NCI-H1694 treated with DMSO at 0.1 percent for 48 hours (cell line): ENCODE measurements at places on chromosomes 5 and 9.

DNA sequence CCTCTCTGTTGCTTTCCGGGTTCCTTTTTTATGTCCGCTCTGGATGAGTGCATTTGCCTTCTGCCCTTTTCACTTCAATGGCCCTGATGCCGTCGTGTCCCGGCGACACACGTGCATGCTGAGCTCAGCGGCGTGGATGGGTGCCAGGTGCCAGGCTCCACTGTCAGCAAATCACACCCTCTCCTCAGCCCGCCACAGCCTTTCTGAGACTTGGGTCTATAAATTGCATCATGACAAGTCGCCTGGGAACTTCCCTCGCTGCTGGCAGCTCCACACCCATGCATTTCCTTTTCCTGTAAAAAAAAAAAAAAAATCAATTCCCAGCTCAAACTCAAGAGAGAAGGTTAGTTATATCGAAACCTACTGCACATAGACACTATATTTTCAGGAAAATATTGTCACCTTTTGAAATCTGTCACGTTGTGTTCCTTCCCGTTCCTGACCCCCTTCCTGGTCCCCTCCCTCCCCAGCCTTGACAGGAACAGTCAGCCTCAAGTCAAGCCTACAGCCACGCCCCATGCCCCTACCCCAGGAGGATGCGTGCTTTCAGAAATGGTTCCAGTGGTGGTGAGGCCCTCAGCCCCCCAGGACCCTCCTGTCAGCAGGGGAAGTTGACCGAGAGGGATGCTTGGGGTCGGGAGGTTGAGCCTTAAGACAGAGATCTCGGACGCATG, 110.3 kb upstream of the PTCH1 start:
- no peak for DNase-seq

- no peak for DNase-seq
These were observed 15.2 kb upstream of the TGFBI start for GRCh38 chr5:136013559-136013958.

DNA sequence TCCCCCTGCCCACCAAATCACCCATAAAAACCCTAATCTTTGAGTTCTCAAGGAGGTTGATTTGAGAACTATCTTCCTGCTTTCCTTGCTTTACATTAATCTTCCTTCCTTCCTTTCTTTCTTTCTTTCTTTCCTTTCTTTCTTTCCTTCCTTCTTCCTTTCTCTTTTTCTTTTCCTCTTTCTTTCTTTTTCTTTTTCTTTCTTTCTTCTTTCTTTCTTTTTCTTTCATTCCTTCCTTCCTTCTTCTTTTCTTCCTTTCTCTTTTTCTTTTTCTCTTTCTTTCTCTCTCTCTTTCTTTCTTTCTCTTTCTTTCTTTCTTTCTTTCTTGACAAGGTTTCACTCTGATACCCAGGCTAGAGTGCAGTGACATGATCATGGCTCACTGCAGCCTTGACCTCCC, 67.3 kb upstream of the CEMIP2 start:
- no peak for DNase-seq

- no peak for DNase-seq
These were observed 299.6 kb downstream of the EPB41L4A start for GRCh38 chr5:112119508-112119907.

DNA sequence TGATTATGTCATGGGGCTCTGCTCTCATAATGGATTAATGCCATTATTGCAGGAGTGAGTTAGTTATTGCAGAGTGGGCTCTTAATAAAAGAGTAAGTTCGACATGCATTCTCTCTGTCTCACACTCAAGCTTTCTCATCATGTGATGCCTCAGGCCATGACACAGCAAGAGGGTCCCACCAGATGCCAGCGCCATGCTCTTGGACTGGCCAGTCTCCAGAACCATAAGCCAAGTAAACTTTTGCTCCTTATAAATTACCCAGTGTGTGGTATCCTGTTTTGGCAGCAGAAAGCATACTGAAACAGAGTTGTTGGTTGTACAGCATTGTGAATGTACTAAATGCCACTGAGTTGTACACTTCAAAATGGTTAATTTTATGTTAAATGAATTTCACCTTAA, 138.1 kb downstream of the MYO10 start:
- no peak for DNase-seq

- DNase-seq: no peak
These were observed 28.9 kb downstream of the CERT1 start for GRCh38 chr5:75482482-75482881.

DNA sequence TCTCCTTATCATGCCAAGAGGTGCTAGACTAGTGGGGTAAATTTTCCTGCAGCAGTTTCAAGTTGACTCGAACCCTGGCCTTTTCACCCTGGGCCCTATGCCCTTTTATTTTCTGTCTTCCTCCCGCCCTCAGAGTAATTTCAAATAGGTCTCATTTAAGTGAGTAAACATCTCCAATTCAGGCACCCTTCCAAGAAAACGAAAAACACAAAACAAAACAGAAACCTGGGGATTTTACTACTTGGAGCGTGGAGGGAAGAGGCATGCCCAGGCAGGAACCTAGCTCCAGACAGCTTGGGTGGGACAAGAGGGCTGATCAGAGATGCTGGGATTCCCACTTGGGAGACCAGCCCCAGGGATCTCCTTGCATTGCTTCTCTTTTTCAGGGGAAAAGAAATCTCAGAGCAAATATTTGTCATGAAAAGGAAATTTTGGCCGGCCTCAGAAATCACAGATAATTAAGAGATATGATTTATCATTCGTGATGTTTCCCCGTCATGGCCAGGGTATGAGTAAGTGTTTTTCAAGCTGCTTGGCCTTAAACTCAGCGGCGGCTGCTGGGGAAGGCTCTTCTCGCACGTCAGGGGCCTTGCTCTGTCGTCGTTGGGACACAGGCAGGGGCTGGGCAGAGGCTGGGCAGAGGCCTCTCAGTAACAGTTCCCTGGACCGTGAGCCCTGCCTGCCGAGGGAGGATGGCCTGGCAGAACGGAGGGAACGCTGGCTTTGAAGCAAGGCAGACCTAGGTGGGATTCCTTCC, 248.6 kb upstream of the KLF4 start:
- peak; percentile 73 for DNase-seq

DNA sequence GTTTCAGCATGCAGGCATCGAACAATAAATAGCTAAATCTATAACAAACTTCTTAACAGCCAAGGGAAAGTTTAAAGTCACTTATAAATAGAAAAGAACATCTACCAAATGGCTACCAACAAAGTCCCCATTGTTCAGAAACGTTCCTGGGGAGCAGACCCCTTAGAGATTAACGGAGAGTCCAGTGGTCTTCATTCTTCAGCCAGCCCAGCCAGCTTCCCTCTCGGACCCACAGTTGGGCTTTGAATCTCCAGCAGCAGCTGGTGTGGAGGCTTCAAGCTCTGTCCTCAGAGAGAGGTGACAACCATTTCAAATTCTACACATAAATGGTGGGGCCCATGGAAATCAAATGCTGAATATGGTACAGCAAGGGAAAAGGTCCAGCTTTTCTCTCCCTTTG, 11.2 kb downstream of the ENC1 start:
- DNase-seq: no peak

DNA sequence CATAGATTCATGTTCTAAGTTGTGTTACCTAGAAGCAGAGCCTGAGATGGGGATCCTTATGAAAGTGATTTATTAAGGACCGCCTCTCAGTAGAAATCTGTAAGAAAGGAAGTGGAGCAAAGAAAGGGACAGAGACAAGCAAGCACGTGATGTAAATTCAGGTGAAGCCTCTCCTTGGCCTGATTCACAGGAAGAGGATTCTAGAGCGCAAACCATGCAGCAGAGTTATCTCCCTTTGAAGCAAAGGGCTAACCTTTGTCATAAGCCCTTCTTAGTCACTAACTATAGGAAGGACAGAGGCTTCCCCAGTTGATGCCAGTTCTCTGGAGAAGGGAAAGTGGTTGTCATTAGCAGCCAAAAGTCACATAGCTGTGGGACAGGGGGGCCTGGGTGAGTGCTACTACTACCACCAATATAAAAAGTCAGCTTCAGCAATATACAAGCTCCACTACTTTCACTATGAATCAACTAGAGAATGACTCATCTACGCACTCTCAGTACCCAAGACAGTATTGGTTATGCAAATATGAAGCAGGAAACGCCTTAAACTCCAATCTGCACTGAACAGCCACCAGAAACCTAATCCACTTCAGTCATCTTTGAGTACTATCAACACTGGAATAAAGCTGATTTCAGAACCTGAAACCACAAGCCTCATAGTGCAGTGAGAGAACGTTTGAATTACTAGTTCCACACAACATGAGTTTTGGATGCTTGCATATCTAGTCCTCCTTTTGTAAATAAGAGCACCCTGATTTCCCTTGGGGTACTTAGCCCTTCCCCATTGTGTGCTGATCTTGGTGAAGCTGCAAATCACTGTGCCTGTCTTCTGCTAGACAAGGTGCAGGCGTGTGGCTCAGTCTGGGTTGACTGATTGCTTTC, 162.7 kb downstream of the ZNF608 start:
- no peak for DNase-seq

DNA sequence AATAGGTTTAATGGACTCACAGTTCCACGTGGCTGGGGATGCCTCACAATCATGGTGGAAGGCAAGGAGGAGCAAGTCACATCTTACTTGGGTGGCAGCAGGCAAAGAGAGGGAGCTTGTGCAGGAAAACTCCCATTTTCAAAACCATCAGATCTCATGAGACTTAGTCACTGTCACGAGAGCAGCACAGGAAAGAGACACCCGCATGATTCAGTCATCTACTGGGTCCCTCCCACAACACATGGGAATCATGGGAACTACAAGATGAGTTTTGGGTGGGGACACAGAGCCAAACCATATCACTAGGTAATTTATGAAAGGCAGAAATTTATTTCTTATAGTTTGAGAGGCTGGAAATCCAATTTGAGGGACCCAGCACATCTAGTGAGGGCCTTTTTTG, 40.0 kb downstream of the MTREX start:
- no peak for DNase-seq

- DNase-seq: no peak
These were observed 1096.9 kb upstream of the NUDT12 start for GRCh38 chr5:104659497-104659896.

DNA sequence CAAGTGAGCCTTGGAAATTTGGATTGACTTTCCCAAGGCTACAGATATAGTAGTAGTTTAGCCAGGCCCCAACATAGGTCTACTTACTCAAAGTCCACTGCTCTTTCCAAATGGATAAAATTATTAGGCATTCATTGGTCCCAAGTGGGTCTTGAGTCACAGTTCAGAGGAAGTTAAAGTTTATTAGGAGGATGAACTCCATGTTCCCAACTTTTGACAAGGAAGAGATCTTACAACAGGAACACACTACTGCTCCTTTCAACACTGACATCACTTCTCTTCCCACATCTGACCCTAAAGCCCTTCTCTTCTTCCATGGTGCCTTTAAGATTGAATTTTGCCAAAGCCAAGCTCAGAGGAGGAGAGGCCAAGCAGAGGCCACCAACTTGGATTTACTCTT, 234.5 kb upstream of the TRIM32 start:
- no peak for DNase-seq

GRCh38 chr9:4195285-4195684, 104.6 kb downstream of the GLIS3 start:
- no peak for DNase-seq

GRCh38 chr5:151051066-151051930, 29.5 kb downstream of the TNIP1 start:
- peak; percentile 48 for DNase-seq

DNA sequence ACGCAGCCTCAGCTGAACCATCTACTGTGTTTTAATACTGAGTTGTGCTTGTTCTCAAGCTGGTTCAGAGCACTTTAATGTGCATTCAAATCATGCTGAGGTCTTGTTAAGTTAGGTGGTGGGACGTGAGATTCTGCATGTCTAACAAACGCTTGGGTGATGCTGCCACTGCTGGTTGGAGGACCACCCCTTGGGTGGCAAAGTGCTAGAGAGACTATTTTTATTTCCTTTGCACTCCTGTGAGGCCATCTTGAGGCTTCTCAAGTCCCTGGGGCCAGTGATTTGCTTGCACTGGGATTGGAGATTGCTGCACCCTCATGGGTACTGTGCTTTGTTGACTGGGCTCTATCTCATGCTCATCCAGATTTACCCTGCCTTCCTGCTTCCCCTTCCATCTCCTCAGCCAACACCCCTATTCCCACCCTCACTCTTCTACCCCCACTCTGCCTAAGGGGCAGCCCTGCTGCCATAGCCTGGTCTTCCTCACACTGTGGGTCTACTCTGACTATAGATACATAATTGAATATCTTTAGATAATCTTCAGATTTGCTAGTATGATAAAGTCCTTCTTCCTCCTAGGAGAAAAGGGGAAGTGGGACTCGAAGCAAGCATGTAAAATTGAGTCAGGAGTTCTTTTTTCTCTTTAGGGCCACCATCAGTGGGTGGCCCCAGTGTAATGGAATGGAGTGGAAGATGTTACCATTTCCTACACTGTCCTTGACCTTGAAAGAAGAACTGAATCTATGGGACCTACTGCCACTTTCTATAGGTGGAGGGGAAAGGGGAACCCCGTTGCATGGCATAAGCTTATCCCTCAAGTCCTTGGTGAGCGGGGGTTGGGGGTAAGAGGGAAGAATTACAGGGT, 45.1 kb upstream of the SUB1 start:
- no peak for DNase-seq

DNA sequence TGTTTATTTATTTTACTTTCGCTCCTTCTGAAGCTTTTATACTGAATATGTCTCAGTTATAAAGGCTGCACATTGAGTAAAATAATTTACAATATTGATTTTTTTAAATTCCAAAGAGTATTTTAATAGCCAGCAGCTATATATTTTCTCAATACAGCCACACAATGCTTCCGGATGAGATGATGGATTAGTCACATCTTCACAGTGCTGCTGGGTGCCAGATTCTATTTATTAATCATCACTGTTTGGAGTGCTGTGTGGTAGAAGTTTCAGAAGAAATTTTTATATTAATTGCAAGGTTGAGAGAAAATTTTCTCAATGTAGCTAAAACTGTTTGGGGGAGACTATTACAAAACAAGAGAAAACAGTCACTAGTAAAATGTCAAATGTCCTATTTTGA, 989.8 kb downstream of the TLE4 start:
- DNase-seq: no peak

DNA sequence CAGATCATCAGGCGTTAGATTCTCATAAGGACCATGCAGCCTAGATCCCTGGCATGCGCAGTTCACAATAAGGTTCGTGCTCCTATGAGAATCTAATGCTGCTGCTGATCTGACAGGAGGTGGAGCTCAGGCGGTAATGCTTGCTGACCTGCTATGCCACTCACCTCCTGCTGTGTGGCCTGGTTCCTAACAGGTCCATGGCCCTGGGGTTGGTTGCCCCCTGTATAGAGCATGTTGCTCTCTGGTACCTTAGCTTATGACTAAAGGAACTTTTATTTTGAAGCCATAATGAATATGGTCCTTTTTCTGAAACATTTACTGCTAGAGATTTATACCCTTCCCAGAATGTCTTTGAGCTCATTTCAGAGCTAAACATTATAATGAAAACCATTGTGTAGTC, 3.1 kb downstream of the MAN2A1 start:
- DNase-seq: no peak

GRCh38 chr9:107856633-107857032, 367.1 kb upstream of the KLF4 start:
- no peak for DNase-seq

GRCh38 chr5:61311836-61312808, 19.9 kb upstream of the ZSWIM6 start:
- DNase-seq: no peak
